Thoracic aorta (tissue), 2 donors: ENCODE measurements at places on chromosomes 12 and 14.

GRCh38 chr12:53670971-53671370 lies 4.9 kb downstream of the ATP5MC2 start:
- peaks cover 46% of the 10 kb centered on the region for H3K36me3 ChIP-seq
- DNase-seq = no peak
- H3K4me1 ChIP-seq = peaks cover 8% of the 10 kb centered on the region
- no peaks in the 10 kb centered on the region for H3K27me3 ChIP-seq
- no peak overlapping the region for H3K27ac ChIP-seq
- no peak overlapping the region for H3K4me3 ChIP-seq

DNA sequence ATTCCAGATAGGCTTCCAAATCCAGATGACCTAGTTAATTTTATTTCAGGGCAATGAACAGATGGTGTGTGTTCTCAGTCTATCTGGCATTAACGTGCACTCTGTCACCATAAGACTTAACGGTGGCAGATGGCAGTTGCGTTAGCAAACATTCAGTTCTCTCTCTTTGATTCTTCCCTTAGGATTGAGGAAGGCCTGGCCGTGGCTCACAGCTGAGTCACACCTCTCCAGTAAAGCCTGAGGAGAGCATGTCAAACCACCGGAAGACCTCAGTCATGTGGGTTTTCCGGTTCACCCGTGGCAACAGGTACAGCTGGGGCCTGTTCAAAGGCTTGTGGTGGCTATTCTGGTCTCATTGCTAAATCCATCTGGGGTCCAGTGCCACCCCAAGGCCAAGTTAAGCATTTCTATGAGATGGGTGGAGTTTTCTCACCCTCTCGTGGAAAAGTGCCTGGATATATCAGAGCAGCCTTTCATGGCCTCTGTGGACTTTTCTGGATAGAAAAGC lies 545.1 kb upstream of the ATP2B1 start:
- no peaks in the 10 kb centered on the region for H3K36me3 ChIP-seq
- no peaks in the 10 kb centered on the region for H3K27me3 ChIP-seq
- peaks cover 16% of the 10 kb centered on the region for H3K4me1 ChIP-seq
- no peak overlapping the region for H3K27ac ChIP-seq
- H3K4me3 ChIP-seq = no peak overlapping the region
- DNase-seq = peak; percentile 51

DNA sequence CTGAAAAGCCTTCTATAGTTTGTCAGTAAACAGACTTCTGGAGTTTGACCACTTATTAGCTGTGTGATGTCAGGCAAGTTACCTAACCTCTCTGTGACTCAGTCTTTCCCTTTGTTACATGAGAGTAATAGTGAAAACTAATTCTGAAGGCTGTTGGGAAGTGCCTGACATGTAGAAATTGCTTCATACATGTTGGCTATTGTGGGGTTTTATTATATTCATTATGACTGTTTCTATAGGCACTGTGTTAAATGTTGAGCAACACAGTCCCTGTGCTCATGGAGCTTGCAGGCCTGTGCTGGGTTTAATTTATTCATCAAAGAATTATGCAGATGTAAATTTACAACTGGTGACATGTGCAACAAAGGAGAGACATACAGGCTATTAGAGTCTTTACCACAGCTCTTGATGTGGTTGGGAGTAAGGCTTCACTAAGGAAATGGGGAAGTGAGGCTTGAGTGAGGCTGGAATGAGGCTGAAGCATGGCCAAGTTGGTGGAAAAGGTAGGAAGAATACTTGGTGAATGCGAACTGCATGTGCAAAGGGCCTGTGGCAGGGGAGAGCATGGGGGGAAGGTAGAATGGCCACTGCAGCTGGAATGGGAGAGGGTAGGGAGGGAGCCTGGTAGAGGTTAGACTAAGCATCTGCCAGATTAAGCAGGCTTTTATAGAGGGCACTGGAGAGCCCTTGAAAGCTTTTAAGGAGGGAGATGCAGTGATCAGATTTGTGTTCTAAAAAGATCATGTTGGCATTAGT lies 236.4 kb upstream of the CRY1 start:
- H3K36me3 ChIP-seq = no peaks in the 10 kb centered on the region
- H3K27ac ChIP-seq = no peak overlapping the region
- no peak overlapping the region for H3K4me3 ChIP-seq
- no peaks in the 10 kb centered on the region for H3K4me1 ChIP-seq
- H3K27me3 ChIP-seq = peaks cover 4% of the 10 kb centered on the region
- DNase-seq = no peak

GRCh38 chr12:59405992-59406391 lies 189.8 kb upstream of the SLC16A7 start:
- H3K4me3 ChIP-seq = no peak overlapping the region
- H3K27me3 ChIP-seq = no peaks in the 10 kb centered on the region
- no peak overlapping the region for H3K27ac ChIP-seq
- H3K36me3 ChIP-seq = no peaks in the 10 kb centered on the region

DNA sequence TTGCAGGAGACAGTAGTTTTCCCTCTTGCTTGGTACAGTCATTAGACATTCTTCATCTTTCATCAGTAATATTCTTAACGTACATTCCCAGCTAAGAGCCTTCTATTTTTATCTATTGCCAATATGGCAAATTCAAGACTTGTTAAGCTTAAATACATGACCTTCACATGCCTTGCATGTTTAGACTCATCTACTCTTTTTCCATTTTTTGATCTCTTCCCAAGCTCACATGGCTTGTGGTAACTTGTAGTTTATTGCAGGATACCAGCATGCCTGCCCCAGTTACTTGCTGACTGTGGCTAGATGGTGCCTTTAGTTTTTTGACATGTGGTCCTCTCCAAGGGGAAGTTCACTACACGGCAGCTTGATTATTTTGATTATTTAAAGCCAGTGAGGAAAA lies 729.0 kb downstream of the SLC6A15 start:
- H3K36me3 ChIP-seq = no peaks in the 10 kb centered on the region
- no peaks in the 10 kb centered on the region for H3K4me1 ChIP-seq
- H3K27ac ChIP-seq = no peak overlapping the region
- no peak overlapping the region for H3K4me3 ChIP-seq

GRCh38 chr12:6336889-6337853 lies 4.7 kb downstream of the TNFRSF1A start:
- H3K4me3 ChIP-seq = peak overlapping the region; percentile 89
- DNase-seq = no peak
- no peaks in the 10 kb centered on the region for H3K27me3 ChIP-seq
- peak overlapping the region; percentile 99 for H3K27ac ChIP-seq

DNA sequence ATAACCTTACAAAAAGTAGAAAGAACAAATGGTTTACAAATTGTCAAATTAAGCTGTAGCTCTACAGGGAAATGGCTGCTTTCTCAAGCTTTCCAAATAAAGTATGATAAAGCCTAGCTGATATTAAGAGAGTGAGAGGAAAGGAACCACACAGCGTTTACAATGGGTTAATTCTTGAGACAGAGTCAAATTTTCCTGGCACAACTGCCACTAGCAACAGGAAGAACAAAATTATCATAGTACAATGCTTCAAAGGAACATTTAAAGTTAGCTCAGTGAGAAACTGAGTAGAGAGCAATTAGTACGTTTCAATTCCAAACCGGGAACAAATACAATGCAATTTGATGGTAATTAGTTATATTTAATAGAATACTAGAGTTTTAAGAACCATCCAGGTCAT lies 116.0 kb downstream of the PPP1R12A start:
- peaks cover 15% of the 10 kb centered on the region for H3K4me1 ChIP-seq
- DNase-seq = no peak

DNA sequence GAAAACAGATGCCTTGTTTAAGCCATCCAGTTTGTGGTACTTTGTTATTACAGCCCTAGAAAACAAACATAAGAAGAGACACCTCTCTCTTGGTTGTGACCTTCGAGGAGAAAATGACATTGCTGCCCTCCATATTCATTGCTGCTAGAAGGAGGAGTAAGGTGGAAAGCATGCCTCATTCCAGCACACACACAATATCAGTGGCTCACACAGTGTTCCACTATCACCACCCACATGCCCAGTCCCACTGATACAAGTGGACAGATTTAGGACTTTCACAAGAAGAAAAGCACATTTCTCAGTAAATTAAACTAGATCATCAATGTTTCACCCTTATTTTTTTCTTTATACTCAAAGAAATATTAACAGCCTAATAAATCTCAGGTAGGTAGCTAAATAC lies 143.6 kb downstream of the PHLDA1 start:
- no peaks in the 10 kb centered on the region for H3K4me1 ChIP-seq
- H3K4me3 ChIP-seq = no peak overlapping the region
- no peaks in the 10 kb centered on the region for H3K27me3 ChIP-seq

DNA sequence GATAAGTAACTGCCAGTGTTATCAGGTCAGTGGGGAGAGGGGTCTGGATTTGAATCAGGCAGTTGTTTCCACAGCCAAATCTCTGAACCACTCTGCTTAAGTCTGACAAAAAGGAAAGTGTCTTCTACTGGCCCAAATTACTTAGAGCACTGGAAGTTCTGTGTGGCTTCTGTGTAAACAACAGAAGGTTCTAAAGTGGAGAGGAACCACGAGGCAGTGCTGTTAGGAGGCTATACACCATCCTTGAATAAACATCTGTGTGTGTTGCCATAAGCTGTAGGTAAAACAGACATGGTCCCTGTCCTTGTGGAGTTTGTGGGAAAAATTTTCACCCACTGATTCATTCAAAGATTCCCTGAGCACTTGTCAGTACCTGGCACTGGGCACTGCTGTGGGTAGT lies 50.0 kb downstream of the GALNT4 start:
- H3K36me3 ChIP-seq = no peaks in the 10 kb centered on the region
- no peak overlapping the region for H3K4me3 ChIP-seq
- H3K27me3 ChIP-seq = no peaks in the 10 kb centered on the region
- no peak overlapping the region for H3K27ac ChIP-seq

DNA sequence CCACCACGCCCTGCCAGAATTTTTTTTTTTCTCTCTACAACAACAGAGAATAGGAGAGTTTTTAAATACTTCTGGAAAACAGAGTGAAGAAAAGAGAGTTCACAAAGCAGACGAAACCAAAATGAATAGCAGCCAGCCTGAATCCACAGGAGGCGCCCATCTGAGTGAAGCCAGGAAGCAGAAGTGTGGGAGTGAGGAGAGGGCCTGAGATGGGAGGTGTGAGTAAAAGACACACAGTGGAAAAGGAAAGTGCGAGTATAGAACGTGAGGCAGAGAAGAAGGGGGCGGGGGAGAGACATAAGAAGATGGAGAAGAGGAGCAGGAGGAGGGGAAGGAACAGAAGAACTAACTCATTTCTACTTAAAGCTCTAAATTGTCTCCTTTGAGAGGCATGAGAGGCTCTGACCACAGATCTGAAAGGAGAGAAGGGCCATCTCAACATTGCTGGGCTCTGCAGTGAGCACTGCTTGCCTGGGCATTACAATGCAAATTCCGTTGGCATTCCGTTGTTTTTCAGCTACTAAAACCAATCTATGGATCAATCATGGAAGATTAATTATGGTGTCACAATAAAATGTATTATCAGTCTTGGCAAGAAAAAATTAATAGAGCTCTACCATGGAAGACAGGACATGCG lies 140.1 kb upstream of the CPSF6 start:
- no peaks in the 10 kb centered on the region for H3K36me3 ChIP-seq
- peaks cover 6% of the 10 kb centered on the region for H3K4me1 ChIP-seq
- no peak for DNase-seq

DNA sequence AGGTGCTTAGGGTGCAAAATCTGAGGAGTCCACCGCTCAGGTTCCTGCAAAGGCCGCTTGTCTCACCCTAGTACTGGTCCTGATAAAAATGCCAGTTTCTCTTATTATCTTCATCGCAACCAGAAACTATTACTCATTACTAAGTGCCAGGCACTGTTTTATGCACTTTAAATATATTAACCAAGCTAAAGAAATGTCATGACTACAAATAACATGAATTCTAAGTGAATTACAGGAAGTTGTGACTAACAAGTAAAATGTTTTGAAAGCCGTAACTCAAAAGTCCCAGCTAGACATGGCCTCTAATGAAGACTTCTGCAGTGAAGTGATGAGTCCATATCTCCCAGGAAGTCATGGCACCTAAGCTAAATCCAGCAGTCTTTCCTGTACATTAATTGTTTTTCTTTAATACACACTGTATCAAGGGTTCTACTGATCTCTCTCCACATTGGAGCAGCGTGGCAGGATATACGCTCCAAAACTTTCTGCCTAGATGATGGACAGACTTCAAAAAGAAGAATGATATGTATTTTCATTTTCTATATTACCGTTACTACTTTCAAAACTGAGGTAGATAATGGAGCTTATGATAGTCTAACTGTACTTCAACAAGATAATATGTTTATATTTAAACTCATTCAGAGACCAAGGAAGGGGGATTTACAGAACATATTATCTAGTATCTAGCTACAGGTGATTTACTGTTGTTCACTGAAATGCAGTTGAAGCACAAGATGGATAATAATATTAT lies 117.3 kb upstream of the ARID2 start:
- no peak for DNase-seq
- no peaks in the 10 kb centered on the region for H3K36me3 ChIP-seq
- no peak overlapping the region for H3K4me3 ChIP-seq
- H3K4me1 ChIP-seq = no peaks in the 10 kb centered on the region
